CD4-positive, alpha-beta memory T cell (primary cell): ENCODE measurements at places on chromosomes 6 and 20.

DNA sequence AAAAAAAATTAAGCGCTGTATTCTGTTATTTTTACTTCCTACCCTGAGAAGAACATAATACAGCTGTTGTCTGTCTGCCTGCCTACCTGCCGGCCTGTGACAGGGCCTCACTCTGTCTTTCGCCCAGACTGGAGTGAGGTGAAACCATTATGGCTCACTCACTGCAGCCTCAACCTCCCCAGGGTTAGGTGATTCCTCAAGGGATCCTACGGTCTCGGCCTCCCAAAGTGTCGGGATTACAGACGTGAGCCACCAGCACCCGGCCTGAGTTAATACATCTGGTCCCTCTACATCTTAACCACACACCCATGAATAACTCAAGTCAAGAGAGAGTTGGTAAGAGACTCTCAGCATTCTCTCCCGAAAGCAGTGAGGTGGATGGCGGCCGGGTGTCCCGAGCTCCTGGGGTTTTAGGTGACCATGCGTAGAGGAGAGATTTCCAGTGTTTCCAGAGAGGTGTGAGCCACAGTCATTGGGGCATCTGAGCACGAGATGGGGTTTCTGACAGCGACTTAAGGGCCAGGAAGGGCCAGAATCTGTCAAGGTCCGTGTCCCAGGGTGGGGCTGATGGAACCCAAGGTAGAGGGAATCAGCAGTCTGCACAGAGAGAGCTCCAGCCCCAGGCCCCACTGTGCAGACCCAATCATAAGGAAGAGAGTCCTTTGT lies 1954.4 kb upstream of the DEFB115 start:
- H3K4me1 ChIP-seq: no peaks in the 10 kb centered on the region
- no peaks in the 10 kb centered on the region for H3K27me3 ChIP-seq
- no peak for DNase-seq
- H3K4me3 ChIP-seq: no peak overlapping the region
- no peak overlapping the region for H3K27ac ChIP-seq
- H3K36me3 ChIP-seq: no peaks in the 10 kb centered on the region

DNA sequence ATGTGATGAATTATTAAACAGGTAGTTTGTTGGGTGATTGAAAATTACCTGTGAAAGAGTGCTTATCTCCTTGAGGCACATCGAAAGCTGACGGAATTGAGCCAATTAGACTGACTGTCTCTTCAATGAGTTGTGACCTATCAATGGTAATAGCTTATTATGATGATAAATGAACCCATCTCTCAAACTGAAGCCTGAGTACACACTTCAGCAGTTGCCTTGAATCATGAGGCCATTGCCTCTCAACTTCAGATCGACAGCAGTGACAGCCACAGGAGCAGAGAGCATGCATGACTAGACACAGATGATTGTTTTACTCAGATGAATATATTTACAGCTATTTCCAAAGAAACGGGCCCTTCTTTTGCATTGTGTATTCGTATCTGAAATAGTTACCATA lies 323.9 kb downstream of the LAMA2 start:
- H3K4me3 ChIP-seq: no peak overlapping the region
- H3K4me1 ChIP-seq: no peaks in the 10 kb centered on the region
- no peak for DNase-seq

DNA sequence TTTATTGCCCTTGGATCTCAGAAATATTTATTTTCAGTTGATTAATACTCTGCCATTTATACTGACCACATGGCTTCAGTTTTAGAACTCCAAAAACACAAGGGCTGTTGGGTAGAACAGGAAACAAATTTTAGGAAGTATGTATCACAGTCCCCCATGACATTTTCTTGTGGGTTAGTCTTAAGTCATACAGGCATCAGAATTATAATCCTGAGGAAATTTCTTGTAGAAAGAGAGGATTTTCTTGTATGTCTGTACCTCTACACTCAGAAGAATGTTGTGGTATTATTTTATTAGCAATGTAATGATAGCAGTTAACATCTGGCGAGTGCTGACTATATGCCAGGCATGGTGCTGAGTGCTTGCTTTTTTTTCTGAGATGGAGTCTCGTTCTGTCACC lies 302.9 kb downstream of the CLIC5 start:
- no peaks in the 10 kb centered on the region for H3K36me3 ChIP-seq
- no peaks in the 10 kb centered on the region for H3K27me3 ChIP-seq
- H3K27ac ChIP-seq: no peak overlapping the region
- DNase-seq: no peak
- no peak overlapping the region for H3K4me3 ChIP-seq
- H3K4me1 ChIP-seq: peaks cover 22% of the 10 kb centered on the region

DNA sequence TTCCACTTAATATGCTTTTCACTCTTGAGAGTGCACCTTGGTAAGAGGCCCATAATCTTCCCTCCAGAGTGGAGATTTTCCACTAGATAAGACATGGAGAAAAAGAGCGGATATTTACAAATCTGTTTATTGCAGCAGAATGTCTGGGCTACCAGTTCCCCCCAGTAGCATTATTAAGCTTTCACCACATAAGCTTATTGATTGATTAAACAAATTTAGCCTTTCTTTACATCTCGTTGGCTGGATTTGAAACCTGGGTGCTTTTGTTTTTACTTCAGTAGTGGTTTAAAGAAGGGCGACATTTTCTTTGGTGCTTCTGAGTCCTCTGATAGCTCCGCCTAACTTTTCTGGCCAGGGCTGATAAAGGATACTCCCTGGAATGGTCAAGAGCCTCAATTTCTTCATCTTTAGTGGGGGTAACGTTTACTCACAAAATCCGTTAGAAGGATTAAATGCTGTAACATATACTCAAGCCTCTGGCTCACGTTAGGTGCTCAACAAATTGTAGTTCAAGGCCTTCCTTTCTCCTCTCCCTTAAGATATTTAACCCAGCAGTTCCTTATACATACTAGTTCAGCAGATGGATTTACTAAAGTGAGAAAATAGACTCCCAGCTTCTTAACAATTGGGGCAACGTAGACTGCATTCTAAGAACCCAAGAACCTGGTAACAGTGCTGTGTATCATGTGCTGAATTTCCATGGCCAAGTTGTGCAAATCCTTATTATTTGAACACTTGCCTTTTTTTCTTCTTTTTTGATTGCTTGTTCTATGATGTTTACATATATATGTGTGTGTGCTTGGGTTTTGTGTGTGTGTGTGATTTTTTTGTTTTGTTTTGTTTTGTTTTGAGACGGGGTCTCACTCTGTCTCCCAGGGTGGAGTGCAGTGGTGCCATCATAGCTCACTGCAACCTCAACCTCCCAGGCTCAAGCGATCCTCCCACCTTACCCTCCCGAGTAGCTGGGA lies 91.4 kb downstream of the RREB1 start:
- H3K4me1 ChIP-seq: peaks cover 4% of the 10 kb centered on the region
- H3K27me3 ChIP-seq: no peaks in the 10 kb centered on the region
- no peak for DNase-seq
- H3K36me3 ChIP-seq: peaks cover 13% of the 10 kb centered on the region
- no peak overlapping the region for H3K27ac ChIP-seq
